ENCODE measurements at places on chromosomes 12 and 14.

DNA sequence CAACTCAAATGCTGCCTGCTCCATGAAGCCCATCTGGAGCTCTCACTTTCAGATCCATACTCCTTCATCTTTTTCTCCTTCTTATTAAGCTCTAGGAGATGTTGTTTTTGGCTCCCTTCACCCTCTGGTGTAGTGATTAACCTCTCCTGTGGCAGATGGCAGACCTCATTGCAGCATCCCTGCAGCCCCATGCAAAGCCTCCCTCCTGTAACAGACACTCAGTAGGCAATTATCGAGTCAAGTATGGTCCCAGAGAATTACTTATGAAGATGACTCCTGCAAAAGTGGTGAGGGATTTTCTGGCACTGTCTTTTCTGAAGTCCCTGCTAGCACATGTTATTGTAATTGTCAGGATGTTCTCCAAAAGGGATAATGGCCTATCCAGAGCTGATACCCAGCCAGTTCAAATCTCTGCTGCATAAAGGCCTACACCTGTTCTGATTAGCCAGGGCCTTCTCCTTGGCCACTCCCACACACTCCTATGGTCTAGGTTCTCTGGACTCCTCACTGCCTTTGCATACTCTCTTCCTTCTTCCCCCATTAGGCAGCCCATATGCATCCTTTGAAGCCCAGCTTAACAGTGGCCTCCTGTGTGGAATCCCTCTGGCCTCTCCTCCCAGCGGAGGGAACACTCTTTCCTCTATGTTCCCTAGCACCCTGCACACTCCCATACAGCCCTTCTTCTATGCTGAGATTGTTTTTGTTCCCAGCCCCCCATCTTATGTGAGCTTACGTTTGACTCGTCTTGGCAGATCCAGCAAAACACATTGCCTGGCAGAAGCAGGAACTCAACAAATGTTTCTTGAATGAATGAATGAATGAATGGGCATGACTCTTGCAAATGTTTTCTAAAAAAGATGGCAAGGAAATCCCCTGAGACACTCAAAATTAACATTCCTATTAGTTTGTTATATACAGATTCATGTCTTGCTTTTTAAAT, 43.9 kb upstream of the MDM1 start:
- DNase-seq, result no peak

DNA sequence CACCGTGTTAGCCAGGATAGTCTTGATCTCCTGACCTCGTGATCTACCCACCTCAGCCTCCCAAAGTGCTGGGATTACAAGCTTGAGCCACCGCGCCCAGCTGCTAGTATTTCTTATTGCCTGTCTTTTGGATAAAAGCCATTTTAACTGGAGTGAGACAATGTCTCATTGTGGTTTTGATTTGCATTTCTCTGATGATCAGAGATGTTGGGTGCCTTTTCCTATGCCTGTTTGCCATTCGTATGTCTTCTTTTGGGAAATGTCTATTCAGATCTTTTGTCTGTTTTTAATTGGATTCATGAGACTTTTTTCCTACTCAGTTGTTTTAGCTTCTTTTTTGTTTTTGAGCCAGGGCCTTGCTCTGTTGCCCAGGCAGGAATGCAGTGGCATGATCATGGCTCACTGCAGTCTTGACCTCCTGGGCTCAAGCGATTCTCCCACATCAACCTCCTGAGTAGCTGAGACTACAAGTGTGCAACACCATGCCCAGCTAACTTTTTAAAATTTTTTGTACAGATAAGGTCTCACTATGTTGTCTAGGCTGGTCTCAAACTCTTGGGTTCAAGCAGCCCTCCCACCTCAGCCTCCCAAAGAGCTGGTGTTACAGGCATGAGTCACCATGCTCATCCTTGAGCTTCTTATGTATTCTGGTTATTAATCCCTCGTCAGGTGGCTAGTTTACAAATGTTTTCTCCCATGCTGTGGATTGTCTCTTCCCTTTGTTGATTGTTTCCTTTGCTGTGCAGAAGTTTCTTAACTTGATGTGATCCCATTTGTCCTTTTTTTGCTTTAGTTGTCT, 65.9 kb downstream of the ACACB start:
- no peak for DNase-seq

- DNase-seq, result no peak
These were observed 98.5 kb downstream of the FGD4 start for GRCh38 chr12:32497864-32498263.

GRCh38 chr14:41806366-41806975, 199.8 kb downstream of the LRFN5 start:
- DNase-seq, result no peak

DNA sequence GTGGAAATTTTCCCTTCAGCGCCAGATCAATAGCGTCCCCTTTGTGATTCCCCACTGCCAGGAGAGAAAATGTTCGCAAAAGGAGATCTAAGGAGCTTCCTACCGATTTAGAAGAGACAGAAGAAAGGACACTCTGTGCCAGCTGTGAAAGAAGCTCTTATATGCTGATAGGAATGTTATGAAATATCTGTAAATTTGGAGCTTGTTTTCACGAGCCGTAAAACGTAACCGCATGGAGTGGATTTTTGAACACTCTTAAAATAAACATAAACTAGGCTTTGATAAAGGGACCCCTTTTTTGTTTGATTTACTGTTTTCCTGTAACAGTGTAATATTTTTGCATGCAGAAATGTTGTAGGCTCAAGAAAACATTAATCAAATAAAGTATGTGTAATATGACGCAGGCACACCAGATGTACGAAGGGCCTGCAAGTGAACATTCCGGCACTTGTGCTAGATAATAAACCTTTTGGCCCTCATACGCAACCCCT, 346.8 kb downstream of the ETNK1 start:
- no peak for DNase-seq

- no peak for DNase-seq
These were observed 52.4 kb downstream of the DICER1 start for GRCh38 chr14:95104911-95105310.

- no peak for DNase-seq
These were observed 12.9 kb downstream of the VPS37B start for GRCh38 chr12:122882908-122883558.

DNA sequence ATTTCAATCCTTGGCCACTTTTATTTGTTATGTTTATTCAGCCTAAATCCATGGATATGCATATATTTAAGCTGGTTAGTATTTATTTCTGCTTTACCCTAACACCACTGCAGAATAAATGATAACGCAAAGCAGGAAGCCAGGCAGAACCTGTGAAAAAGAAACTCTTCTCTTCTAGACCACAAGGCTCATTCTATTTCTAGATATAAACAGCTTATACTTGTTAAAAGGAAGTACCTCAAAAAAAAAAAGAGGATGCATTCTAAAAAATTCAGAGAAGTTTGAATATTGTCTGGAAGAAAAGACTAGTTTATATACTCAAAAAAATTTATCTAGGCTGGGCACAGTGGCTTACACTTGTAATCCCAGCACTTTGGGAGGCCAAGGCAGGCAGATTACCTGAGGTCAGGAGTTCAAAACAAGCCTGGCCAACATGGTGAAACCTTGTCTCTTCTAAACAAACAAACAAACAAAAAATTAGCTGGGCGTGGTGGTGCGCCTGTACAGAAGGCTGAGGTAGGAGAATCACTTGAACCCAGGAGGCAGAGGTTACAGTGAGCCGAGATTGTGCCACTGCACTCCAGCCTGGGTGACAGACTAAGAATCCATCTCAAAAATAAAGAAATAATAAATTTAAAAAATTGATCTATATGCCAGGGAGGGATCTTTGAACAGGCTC, 55.8 kb downstream of the GALNT4 start:
- peak; percentile 45 for DNase-seq

Measured in KBM-7 (cell line).